ENCODE measurements at places on chromosomes 7 and 10.
A peak's percentile ranks its signal among the peaks of the same experiment; 100 is the strongest.

DNA sequence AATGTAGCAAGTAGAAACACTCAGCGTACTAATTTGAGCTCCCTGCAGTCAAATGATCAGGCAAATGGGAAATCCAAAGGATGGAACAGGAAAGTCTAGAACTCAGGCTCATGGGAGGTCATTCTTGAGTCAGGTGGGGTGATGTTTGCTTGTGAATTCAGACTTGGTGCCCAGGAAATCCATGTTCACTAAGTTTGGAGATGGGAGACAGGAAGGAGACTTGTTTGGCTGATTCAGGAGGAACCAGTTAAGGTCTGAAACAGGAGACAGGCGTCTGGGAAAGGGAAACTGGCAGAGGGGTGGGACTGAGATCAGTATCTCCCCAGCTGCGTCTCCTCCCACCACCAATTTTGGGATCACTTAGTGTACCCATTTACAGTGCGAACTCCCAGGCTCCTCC is 38.4 kb upstream of the ZNF438 start:
- DNase-seq, result no peak

DNA sequence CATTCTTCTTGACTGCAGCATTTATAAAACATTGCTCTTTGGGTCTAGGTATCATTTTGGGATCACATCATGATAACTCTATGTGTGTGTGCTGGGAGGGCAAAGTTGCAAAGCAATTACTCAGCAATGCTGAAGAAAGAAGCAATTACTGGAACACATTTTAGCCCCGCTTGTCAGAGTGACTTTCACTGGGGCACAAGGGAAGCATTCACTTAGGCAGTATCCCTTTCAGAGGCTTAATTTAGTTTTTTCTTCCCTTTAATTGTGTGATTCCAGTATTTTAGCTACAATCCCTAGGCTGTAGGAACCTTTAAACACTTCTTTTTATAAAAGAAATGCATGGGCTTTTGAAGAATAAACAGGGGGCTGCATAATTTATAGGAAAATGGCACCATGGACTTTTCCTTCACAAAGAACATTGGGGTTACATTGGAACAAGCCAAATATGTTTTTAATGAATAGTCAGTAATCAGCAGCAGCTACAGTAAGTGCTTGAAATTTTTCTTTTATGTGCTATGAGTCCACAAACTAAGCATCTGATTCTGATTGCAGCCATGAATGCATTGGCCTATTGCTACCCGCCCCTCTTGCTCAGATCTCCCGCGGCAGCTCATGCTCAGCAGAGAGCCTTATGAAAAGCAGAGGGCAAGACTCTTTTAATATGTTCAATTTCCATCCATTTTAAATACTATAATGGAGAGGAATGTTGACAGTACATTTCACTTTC is 51.2 kb upstream of the NXPH1 start:
- DNase-seq, result no peak

- no peak for DNase-seq
These were observed 92.4 kb upstream of the PIK3CG start for GRCh38 chr7:106772655-106773108.

DNA sequence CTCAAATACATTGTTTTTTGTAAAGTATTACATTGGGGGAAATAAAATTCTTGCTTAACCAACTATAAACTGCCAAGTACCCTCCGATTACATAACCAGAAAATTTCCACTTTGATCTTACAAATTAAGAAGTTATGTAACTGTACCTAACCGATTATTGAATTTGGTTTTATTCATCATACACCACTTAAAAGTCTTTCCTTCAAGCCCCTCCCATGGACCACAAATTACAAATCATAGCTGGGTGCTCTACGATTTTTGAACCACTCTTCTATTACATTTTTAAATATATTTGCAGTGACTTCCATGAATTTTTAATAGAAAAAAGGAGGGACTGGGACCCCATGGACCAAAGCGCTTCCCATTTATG is 630 bp downstream of the ZNF680 start:
- DNase-seq, result no peak

DNA sequence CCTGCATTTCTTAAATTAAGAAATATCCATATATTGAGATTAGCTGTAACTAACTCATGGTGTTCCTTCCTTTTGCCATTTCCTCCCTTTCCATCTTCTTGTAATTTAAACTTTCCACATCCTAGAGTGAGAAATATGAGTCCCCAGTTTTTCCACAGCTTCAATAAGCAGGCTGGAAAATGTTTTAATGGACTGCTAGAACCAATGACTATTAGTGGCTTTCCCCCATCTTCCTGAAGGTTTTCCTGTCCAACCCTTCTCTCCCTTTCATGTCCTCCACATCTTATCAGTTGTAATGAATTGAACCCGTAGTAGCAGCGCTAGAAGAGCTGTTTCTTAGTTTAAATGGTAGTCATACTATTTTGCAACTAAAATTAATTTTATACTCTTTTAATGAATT is 145.7 kb downstream of the AHR start:
- DNase-seq, result no peak

DNA sequence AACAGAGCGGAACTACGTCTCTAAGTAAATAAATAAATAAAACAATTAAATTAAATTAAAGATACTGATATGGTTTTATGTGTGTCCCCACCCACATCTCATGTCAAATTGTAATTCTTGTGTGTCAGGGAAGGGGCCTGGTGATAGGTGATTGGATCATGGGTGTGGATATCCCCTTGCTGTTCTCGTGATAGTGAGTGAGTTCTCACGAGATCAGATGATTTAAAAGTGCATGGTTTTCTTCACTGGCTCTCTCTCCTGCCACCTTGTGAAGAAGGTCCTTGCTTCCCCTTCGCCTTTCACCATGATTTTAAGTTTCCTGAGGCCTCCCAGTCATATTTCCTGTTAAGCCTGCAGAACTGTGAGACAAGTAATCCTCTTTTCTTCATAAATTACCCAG is 29.0 kb upstream of the OGDHL start:
- DNase-seq, result no peak

DNA sequence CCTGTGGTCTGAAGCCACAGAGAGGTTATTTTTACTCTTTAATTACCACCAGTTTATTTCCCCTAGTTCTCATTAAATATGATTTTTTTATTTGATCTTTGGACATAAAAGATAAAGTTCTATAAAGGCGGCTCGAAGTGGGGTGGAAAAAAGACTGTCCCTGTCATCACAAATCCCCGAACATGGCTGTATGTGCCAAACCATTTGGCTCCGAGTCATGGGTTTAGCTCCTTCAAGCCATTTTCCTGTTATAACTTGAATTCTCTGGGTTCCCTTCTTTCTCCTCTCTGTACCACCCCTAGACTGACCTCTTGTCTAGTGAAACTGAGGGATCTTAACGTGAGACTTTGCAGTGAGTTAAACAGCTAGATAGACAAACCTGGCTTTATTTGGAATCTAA is 181.6 kb downstream of the BMPER start:
- DNase-seq, result no peak

DNA sequence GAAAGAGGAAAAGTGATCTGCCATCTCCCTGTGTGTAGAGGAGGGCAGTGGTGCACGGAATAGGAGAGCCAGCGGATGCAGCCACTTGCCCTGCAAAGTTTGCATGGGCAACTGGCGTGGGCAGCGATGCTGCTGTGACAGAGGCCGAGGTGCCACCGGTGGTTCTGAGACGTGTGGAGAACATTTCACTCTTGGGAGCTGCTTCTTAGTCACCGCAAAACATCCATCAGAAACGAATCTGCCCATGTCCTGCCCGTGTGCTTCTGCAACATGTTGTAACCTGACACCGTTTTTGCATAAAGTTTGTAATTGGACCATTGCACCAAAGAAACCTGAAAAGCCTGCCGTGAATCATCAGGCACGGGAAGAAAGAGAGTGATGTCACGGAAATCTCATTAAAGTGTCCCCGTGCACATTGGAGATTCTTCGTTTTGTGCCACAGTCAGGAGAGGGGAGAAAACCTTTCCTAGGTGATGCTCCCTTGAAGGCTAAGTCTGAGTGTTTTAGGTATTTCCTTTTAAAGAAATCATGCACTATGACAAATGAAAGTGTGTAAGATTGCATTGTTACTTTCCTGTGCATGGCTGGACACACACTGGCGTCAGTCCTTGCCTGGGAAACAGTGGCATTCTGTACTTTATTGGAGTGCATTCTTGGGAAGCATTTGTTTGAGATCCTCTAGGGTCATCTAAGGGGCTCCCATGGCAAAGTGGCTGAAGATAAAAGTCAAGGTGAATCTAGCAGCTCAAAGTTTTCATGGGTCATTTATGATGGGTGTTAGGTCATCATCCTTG is 302.6 kb downstream of the KLF6 start:
- peak; percentile 64 for DNase-seq
